H9 (cell line): ENCODE measurements at places on chromosomes 6 and 20.
A peak's percentile ranks its signal among the peaks of the same experiment; 100 is the strongest.

GRCh38 chr6:54299542-54300269 lies 8.5 kb upstream of the TINAG start:
- H3K27ac ChIP-seq = no peak overlapping the region
- H3K4me1 ChIP-seq = no peaks in the 10 kb centered on the region
- H3K4me3 ChIP-seq = no peak overlapping the region

GRCh38 chr6:46103441-46104115 lies 26.2 kb upstream of the ENPP4 start:
- no peaks in the 10 kb centered on the region for H3K4me1 ChIP-seq
- no peak overlapping the region for H3K4me3 ChIP-seq
- H3K27ac ChIP-seq = no peak overlapping the region

DNA sequence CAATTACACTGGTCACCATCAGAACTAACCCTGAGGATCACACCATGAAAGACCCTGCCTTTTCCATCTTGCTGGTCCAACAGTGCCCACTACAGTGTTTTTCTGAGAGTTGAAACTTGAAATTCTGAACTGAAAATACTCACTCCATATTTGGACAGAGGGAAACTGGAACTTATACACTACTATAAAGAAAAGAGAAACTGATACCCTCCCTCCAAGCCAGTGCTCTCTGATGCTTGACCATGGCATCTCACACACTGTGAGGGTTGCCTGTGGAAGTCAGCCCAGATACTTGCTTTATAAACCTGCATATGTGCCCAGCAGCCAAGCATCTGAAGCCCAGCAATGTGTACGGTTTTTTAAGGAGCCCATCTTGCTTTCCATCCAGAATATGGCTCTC lies 108.7 kb downstream of the FOXA2 start:
- H3K36me3 ChIP-seq = no peaks in the 10 kb centered on the region
- no peaks in the 10 kb centered on the region for H3K27me3 ChIP-seq
- no peaks in the 10 kb centered on the region for H3K4me1 ChIP-seq
- no peak overlapping the region for H3K27ac ChIP-seq

GRCh38 chr20:48820649-48820973 lies 7.2 kb downstream of the PREX1 start:
- H3K36me3 ChIP-seq = no peaks in the 10 kb centered on the region
- no peaks in the 10 kb centered on the region; the same call in 1 of the 2 replicates for H3K4me1 ChIP-seq
- no peak overlapping the region for H3K4me3 ChIP-seq
- no peak for DNase-seq

- H3K4me1 ChIP-seq = no peaks in the 10 kb centered on the region
- DNase-seq = peak; percentile 42
- no peaks in the 10 kb centered on the region for H3K36me3 ChIP-seq
- H3K4me3 ChIP-seq = no peak overlapping the region
- H3K27ac ChIP-seq = no peak overlapping the region
- no peaks in the 10 kb centered on the region for H3K27me3 ChIP-seq
Observed at GRCh38 chr6:157635388-157636244, 187.4 kb upstream of the SNX9 start.

DNA sequence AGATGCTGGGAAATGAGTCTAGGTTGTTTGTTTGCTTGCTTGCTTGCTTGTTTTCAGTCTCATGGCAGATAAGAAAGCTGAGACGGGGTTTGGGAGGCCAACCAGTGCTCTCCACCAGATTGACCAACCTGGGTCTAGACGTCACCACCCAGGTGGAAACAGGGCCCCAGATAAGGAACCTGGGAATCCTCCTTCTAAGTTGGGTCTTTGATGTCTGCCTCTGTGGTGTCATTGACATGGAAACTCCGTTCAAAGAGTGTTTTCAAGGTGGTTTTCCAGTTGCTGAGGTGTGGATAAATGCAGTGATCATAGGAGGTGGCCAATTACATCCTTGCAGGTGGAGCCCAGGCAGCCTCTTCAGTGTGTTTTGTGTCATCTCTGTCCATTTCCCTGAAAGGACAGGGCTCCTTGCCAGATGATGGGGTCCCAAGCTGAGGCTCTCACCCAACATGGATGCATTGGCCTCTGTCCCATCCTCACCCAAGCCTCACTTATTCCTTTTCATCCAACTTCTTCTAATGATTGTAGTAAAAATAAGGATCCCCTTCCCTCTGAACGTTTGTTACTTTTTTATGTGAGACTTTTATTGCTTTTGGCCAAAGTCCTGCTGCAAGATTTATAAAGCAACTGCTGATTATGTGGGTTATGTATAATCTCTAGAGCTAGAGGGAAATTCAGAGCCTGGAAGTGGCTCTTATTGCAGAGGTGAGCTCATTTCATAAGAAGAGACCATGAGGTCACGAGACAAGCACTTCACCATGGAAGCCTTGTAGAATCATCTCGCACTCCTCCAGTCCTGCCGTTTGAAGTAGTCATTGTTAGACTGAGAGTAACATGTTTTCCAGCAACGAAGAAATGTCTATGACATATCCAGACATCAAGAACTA lies 32.0 kb upstream of the SYNDIG1 start:
- 0 out of 2 replicates have a peak, but pooled peaks cover under 1% of the 10 kb centered on the region for H3K4me1 ChIP-seq
- H3K4me3 ChIP-seq = no peak overlapping the region
- H3K27me3 ChIP-seq = no peaks in the 10 kb centered on the region
- DNase-seq = no peak
- H3K27ac ChIP-seq = no peak overlapping the region
